Neural progenitor cell (in vitro differentiated cells): ENCODE measurements at places on chromosomes 6 and 20.

- DNase-seq = no peak
Measured at GRCh38 chr6:143620447-143620846, 57.3 kb upstream of the PHACTR2 start.

DNA sequence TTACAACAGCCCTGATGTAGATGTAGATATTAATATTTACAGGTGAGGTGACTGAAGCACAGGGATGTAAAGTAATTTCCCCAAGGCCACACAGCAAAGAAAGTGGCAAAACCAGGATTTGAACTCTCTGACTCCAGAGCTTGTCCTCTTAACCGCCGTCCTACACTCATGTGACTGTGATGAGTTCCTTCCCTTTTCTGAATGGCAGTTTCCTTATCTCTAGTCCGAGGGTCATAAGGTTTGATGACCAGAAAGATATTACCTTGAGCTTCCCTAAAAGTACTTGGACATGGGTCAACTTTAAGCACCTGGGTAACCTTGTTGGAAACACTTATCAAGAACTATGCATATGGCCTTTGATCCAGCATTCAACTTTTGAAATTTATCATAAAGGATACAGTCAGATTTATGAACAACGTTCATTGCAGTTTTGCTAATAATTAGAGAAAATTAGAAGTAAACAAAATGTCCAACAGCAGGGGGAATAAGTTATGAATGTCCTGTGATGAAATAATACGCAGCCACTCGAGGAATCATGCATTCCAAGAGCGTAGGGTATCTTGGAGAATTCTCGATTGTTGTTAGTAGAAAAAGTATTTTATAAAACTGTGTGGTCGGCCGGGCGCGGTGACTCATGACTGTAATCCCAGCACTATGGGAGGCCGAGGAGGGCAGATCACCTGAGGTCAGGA, 2.3 kb upstream of the TLDC2 start:
- DNase-seq = no peak

DNA sequence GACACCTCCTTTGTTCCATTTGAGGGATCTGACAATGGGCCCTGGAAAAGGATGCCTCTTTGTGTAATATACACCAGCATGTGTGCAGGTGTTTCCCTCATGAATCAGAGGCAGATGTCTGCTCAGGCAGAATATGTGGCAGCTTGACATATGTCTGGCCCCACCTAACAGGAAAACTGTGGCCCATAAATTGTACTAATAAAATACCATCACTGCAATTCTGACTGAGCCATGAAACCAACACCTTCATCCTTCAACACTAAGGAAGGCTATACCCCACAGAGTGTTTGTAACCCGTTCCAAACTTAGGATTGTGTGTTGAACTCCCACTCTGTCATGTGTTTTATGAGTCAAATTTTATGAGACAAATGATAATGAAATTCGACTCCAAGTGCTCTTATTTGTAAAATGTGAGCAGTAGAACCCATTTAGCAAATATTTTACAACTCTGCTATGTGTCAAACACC, 22.7 kb downstream of the LAMA4 start:
- no peak for DNase-seq

- DNase-seq = no peak
Measured at GRCh38 chr20:23228912-23229311, 121.7 kb upstream of the NXT1 start.

- peak; percentile 49 for DNase-seq
Measured at GRCh38 chr6:4936681-4937041, 67.2 kb downstream of the RPP40 start.

DNA sequence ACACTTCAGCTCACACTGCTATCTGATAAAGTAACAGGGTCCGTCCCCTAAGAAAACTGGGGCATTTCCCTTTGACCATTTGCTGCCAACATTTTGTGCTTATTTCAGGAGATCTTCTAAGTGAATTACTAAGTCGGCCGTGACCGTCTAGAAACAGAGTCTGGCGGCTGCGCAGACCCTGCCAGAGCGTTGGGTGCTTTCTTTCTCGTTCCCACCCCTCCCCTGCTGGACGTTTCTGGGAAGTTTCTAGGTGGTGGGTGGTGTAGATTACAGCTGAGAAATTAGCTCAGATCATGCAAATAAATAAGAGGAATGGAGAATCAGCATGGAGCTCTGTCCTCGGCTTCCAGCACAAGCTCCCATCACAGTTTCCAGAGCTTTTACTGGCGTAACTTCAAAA, 128.1 kb downstream of the MYLK4 start:
- DNase-seq = no peak

- no peak for DNase-seq
Measured at GRCh38 chr6:89434954-89435353, 2.0 kb downstream of the ANKRD6 start.

DNA sequence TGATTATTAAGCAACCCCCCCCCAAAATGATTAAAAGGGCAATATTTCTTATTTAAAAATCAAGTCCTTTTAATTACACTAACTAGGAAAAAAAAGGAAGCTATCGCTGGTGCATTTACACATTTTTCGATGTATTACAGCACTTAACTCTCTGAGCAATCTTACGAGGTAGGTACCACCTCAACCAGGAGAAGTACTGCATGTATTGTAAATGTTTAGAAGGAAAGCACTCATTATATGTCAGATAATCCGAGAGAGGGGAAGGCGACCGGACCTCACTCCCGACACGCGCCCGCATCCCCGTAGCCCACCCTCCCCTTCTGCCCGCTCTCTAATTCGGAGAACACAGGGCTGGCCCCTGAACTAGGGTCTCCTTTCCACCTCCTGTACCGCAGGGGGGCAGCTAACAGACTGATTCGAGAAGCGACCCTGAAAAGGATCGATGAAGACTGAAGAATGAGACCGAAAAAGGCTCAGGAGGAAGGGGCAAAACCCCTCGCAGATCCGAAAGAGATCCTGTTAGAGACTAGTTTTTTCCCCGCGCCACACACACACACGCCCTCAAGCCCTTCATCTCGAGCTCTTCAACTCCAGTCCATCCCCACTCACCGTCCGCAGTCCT, 337 bp downstream of the ESF1 start:
- no peak for DNase-seq

- DNase-seq = no peak
Measured at GRCh38 chr20:16147916-16148315, 425.3 kb downstream of the KIF16B start.

GRCh38 chr6:148693882-148694484, 52.8 kb upstream of the UST start:
- DNase-seq = no peak

GRCh38 chr6:34680802-34681515, 15.6 kb downstream of the ILRUN start:
- DNase-seq = no peak

DNA sequence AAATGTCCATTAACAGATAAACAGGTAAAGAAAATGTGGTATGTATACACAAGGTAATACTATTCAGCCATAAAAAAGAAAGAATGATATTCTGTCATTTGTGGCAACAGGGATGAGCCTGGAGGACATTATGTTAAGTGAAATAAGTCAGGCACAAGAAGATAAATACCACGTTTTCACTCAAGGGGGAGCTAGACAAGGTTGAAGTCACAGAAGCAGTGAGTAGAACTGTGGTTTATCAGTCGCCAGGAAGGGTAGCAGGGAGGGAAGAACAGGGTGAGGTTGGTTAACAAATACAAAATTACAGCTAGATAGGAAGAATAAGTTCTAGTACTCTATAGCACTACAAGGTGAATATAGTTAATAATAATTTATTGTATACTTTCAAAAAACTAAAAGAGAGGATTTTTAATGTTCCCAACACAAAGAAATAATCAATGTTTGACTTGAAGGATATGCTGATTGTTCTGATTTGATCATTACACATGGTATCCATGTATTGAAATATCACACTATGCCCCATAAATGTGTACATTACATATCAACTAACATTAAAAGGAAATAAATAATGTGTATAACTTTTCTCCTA, 21.1 kb downstream of the RTN4IP1 start:
- peak; percentile 65 for DNase-seq
